ENCODE measurements at places on chromosomes 4 and X.

- DNase-seq: no peak
These were observed at the start of gene XKRX for GRCh38 chrX:100928660-100929613. XKRX (minus strand) TSS chrX:100928917; CDS start chrX:100928304, 613 bp downstream.

GRCh38 chrX:103716962-103717361, 6.3 kb downstream of the TMEM31 start:
- no peak for DNase-seq

DNA sequence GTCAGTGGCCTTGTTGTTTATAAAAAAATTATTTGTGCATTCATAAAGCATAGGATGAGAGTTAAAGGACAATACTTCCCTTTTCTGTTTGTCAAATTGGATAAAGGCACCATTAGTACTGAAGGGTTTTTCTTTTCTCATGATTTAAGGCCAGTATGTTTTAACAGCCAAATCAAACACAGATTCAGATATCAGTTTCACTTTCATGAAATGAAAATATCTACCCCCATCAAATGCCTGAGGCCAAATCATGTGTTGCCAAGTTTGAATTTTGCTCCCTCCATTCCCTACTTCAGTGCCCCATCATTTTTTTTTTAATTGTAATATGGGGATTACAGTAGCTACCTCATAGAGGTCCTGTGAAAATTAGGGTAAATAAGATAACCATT, 745.9 kb downstream of the RPA4 start:
- no peak for DNase-seq

GRCh38 chr4:17072483-17072882, 174.0 kb upstream of the LDB2 start:
- DNase-seq: no peak

DNA sequence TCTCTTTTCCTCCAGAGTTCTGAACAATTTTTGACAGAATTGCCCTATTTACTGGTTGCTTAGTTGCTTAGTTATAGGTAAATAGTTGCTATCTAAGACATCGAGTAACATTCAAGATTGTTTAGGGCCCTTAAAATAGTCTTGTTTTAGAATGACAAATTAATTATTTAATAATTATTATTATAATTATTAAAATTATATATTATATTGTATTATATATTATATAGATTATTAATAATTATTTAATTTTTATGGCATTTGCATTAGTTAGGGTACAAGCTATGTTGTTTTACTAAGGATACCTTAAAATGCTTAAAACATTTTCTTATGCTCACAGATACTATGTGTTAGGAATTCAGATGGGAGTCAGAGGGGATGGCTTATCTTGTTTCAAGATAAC, 59.2 kb downstream of the NPY1R start:
- DNase-seq: no peak

DNA sequence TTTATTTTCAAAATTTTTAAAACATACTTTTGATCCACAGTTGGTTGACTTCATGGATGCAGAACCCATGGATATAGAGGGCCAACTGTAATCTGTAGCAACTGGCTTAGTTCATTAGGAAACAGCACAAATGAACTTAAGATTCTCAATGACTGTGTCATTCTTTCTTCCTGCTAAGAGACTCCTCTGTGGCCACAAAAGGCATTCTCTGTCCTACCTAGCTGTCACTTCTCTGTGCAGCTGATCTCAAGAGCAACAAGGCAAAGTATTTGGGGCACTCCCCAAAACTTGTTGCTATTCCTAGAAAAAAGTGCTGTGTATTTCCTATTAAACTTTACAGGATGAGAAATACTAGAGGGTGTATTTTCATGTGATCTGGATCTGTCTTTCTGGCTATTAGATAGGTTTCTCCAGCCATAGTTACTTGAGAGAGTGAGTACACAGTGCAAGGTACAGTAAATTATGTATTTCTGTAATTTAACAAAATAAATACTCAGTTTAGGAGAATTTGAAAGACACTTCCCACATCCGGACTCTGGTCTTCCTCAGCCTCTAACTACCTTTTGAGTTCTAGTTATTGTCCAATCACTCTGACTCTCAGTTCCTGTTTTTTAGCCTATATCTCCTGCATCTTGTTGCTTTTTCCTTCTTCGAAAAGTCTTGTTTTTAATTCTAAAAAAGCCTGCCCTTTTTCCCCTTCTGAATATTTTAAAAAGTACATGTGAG, 21.8 kb downstream of the TLR2 start:
- DNase-seq: no peak

GRCh38 chr4:169372791-169373190, 102.0 kb upstream of the SH3RF1 start:
- DNase-seq: no peak

Measured in stimulated activated CD4-positive, alpha-beta T cell treated with anti-CD3 and anti-CD28 coated beads, TNF-alpha, amount 100 ng/mL, for 1 hour (primary cell).